ENCODE measurements at places on chromosomes 4 and X. TPM values are rescaled to one million over a fixed set of nuclear protein-coding genes. Genes with fewer than 3 reads are reported as not detected.

DNA sequence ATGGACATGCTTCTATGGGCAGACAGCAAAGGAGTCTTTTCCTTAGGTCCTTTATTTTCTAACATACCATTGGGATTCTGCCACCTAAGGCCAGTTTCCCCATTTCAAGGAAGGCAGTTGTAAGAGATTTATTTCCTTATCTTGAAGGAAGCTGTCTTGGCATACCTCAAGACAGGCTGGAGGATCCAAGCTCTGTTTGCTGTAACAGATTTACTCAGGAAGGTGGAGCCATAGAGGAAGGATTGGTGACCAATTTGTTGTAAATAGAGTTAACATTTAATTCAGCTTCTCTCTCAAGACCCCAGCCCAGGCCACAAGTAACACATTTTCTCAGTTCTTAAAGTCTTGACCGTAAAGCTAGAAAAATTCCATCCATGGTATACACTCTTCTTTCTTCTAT is 131.6 kb upstream of the TENM3 start:
- no peak for DNase-seq

- DNase-seq: no peak
Observed at GRCh38 chr4:176191974-176192373, 3.4 kb downstream of the SPATA4 start.

GRCh38 chr4:111871802-111872201 is 273.5 kb upstream of the FAM241A start:
- DNase-seq: no peak

Gene POU3F4
- total RNA-seq: not detected

Gene TEX13D
- not detected for total RNA-seq

DNA sequence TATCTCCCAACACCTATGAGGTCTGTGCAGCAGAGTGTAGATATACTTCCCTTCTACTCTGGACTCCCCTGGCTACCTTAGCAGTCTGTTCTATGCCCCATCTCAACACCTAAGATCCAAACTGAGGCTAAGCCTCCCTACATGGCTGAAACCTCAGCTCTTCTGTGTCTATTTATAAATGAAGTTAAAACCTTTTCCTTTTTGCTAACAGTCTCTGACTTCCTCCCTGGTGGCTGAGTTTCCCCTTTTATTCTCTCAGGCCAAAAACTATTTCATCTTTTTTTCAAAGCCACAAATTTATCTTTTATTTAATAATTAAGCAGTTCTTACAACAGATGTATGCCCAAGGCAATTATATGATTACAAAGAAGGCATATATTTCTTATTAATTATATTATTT is 111.8 kb upstream of the STIM2 start:
- DNase-seq: no peak
